ENCODE measurements at places on chromosomes 6 and 20. TPM values are rescaled to one million over a fixed set of nuclear protein-coding genes. Genes with fewer than 3 reads are reported as not detected.

The COL9A3 gene
- total RNA-seq = 1.3 TPM

The SLC22A16 gene
- under 0.01 TPM for total RNA-seq

The FAM83B gene
- not detected for total RNA-seq

The SLC32A1 gene
- total RNA-seq = not detected

The SLC35D3 gene
- not detected for total RNA-seq

All from dermis lymphatic vessel endothelial cell (primary cell).